ENCODE measurements at places on chromosomes 7 and 10.

GRCh38 chr10:96747734-96748550 lies 27.6 kb upstream of the PIK3AP1 start:
- no peak for DNase-seq

- DNase-seq: no peak
Observed at GRCh38 chr7:102872460-102872859, 40.3 kb upstream of the LRRC17 start.

- DNase-seq: no peak
Observed at GRCh38 chr7:101377189-101377736, 14.6 kb downstream of the COL26A1 start.

DNA sequence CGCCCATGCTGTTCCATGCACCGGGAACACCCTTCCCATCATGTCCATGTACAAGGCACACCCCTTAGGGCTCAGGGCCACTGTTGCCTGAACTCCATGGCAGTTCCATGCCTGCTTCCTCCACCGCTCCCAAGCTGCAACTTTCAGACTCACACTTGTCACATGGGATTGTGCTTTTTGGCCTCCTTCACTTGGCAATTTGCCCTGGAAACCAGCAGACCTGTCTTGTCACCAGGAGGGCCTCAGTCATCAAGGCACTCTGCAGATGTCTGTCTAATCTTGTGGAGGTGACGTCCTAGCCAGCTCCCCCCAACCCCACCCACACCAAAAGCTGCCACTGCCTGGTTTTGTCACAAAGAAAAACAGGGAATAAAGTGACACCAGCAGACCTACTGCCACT lies 47.5 kb downstream of the CARD11 start:
- DNase-seq: no peak

DNA sequence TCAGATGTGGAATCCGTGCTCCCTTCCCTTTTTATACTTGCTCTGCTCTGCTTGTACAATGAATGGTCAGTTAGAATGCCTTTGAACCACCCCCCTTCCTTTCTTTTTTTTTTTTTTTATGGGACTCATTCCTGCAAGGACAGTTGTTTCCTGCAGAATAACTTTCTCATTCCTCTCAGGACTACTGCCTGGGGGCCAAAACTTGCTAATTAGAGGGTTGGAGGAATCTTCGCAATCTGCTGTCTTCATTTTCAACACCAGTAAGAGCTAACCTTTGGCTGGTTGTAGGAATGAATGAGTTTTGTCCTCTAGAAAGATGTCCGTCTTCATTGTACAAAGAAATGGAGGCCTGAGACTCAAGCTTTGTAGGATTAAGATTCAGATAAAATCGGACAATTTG lies 868.1 kb downstream of the LRMDA start:
- DNase-seq: no peak

DNA sequence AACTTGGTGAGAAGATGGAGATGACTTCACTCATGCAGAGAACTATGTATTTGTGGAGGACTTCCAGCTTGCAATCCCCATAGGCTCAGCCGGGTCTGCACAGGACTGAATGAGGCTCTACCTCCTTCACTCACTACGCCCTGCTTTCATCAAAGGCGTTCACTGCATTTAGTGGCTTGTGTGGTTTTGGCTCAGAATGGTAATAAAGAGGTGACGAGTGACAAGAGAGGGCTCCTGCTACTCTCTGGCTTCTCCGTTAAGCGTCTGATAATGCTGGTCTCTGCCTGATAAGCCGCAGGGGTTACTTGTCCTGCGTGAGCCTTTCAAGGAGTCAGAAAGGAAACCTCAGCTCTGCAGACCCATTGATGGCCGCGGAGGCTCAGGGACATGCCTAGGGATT lies 343.4 kb downstream of the PRPF18 start:
- no peak for DNase-seq

GRCh38 chr10:34087095-34087418 lies 728.0 kb downstream of the PARD3 start:
- no peak for DNase-seq

GRCh38 chr7:36301914-36302771 lies 87.5 kb upstream of the ANLN start:
- no peak for DNase-seq

All from NCI-H1694 treated with DMSO at 0.1 percent for 48 hours (cell line).